ENCODE measurements at places on chromosomes 3 and 15.
A peak's percentile ranks its signal among the peaks of the same experiment; 100 is the strongest.

DNA sequence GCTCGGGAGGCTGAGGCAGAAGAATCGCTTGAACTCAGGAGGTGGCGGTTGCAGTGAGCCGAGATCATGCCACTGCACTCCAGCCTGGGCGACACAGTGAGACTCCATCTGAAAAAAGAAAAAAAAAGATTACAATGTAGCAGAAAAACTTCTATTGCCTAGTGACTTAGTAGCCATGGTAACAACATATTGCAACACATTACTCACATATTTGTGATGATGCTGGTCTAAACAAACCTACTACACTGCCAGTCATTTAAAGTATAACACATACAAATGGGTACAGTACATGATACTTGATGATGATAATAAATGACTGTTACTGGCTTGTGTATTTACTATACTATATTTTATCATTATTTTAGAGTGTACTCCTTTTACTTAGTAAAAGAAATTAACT is 125.6 kb downstream of the PLOD2 start:
- no peak for DNase-seq

- no peak for DNase-seq
Measured at GRCh38 chr3:51392355-51393133, 1.5 kb downstream of the RBM15B start.

DNA sequence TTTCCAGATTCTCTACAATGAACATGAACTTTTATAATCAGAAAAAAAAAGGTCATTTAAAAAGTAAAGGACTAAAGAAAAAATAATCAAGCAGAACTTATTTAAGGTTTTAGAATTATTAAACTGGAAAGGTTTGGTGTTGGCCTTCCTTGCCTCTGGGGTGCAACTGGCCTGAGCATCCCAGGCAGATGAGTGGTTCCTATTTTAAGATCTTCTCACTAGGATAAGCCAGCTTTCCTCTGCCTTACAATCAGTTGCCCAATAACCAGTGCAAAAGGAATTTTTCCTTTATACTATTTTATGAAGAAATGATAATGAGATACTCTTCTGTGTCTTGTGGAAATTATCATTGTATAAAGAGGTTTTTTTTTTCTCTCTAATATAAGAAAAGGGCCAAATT is 56.6 kb downstream of the SEC22A start:
- DNase-seq = no peak

- no peak for DNase-seq
Measured at GRCh38 chr3:24981924-24982323, 446.1 kb upstream of the RARB start.

GRCh38 chr3:11300970-11301369 is 28.8 kb downstream of the ATG7 start:
- no peak for DNase-seq

DNA sequence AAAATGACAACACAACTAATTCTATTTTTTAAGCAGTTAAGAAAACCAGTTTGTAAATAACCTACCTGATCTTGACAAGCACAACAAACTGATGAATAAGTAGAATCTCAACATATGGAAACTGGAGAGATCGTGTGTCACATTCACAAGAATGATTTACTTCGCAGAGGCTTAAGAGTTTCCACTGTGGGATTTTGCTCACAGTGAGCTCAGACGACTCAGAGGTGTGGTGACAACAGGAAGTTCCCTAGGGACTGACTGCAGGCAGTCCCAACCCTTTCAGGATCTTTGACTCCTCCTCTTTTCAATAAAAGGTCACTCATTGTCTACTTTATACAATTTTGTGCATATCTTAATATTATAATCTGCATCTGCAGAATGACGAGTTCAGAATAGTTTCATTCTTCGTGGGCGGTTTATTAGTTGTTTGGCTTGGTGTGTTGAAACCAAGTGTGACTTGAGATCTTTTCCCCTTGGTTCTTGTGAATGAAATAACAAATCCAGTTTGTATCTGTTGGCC is at the start of gene LIPH:
LIPH (minus strand) TSS at position 231 of the 520 bp plus-strand sequence; CDS start at position 114, 117 bp downstream.
- no peak for DNase-seq

DNA sequence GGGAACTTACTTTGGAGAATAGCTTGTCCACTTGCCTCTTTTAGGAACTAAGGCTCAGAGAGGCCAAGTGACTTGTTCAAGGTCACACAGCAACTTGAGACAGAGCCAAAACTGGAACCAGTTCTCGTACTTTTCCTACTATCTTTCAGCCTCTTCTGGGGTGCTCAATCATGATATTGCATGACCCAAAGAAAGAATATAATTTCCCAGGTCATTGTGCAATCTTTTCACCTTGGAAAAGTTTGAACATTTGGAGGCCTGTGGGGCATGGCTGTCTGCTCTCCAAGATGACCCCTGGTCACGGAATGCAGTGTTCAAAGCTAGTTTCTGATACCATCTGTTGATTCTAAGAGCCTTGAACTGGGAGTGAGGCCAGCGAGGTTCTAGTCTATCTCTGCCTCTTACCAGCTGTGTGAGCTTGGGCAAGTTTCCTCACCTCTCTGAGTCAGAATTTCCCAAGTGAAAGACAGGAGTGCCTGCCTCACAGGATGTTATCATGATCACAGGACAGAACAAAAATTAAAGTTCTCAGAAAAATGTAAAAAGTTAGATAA is 89.7 kb downstream of the BDH1 start:
- DNase-seq = no peak

- DNase-seq = no peak
Measured at GRCh38 chr3:28376424-28376823, 27.8 kb upstream of the AZI2 start.

GRCh38 chr15:78050441-78050809 is 27.1 kb downstream of the TBC1D2B start:
- no peak for DNase-seq

GRCh38 chr3:98548544-98548943 is 16.8 kb downstream of the GPR15 start:
- DNase-seq = no peak

GRCh38 chr15:52136442-52136980 is 23.9 kb upstream of the BCL2L10 start:
- no peak for DNase-seq

DNA sequence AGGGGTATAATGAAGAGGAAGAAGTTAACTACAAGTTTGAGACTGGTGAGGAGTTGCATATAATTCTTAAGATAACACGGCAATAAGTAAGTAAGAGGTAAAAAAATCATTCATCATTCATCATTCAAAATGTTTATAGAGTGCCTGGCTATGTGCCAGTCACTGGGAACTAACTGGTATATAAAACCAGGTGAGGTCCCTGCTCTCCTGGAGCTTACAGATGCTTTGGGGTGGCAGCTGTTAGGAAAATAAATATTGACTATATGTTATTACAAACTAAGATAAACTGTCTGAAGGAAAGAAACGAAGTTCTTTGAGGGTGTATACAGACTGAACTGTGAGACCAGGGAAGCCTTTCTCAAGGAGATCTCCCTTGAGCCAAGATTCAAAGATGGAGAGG is 2.9 kb downstream of the CASR start:
- no peak for DNase-seq

DNA sequence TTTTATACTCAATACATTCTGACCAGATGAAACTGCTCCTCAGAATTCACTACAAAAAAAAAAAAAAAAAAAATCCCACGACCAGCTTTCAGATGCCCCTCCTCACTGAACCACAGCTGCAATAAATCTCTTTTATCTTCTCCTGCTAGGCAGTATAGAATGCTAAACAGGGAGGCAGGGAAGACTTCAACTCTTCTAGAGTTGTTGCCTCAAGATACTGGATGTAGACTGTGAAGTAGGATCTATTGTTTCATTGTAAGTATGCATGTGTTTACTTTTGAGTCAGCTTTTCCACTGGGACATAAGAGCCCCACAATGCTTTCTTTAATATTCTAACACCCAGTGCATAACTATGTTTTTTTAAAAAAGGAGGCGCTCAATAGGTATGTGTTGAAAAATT is 401.4 kb downstream of the TBL1XR1 start:
- no peak for DNase-seq

DNA sequence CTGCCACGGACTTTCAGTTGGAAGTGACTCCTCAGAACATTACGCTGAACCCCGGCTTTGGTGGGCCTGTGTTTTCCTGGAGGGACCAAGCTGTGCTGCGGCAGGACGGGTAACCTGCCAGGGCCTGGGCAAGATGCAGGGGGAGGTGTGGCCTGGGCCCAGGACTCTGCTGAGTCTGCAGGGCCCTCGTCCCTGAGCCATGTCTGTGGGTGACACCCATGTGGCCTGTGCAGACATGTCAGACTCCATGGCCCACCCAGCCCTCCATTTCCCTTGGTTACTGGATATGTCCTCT is 4.9 kb upstream of the ITIH3 start:
- no peak for DNase-seq

DNA sequence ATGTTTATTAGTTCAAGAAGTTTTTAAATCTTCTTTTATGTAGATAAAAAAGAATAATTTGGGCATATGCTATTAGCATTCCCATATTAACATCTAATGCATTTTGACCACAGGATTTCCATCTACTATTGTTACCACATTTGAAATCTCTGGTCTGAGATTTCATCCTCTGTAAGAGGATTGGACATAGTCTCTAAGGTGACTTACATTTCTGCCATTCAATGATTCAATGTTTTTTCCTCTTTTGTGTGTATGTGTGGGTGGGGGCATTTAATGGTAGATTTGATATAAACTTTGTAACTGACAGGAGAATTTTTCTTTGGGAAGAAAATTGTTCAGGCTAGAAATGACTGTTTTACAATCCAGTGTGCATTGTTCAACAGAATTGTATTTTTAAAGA is 307.3 kb upstream of the RBMS3 start:
- no peak for DNase-seq

- no peak for DNase-seq
Measured at GRCh38 chr15:45751629-45752028, 116.8 kb downstream of the SQOR start.

- no peak for DNase-seq
Measured at GRCh38 chr3:139119331-139120025, 74.8 kb upstream of the PRR23C start.

GRCh38 chr15:76147906-76148570 is 88.3 kb downstream of the TMEM266 start:
- DNase-seq = peak; percentile 29

DNA sequence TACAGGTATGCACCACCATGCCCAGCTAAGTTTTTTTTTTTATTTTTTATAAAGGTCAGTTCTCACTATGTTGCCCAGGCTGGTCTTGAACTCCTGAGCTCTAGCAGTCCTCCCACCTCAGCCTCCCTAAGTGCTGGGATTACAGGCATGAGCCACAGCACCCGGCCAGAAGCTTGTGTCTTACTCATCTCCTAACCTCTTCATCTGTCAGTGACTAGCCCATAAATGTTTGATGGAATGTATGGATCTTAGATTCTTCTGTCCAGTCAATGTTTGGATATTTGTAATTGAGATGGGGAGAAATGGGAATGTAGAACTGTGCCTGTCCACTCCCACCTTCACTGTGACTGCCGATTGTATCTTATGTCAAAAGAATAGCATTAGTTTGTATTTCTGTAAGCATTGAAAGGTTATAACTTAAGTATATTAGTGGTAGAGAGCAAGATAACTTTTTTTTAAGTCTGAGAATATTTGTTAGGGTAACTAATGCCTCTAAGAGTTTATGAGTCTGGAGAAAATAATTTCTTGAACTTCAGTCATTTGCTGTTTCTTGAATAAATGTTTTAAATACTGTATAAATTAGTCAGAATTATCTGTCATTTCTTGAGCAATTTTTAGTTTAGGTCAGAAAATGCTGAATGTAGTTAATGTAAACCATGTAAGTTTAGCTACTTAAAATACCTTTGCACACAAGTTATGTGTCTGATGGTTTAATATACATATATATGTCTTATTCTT is 215.3 kb upstream of the CGNL1 start:
- DNase-seq = no peak

DNA sequence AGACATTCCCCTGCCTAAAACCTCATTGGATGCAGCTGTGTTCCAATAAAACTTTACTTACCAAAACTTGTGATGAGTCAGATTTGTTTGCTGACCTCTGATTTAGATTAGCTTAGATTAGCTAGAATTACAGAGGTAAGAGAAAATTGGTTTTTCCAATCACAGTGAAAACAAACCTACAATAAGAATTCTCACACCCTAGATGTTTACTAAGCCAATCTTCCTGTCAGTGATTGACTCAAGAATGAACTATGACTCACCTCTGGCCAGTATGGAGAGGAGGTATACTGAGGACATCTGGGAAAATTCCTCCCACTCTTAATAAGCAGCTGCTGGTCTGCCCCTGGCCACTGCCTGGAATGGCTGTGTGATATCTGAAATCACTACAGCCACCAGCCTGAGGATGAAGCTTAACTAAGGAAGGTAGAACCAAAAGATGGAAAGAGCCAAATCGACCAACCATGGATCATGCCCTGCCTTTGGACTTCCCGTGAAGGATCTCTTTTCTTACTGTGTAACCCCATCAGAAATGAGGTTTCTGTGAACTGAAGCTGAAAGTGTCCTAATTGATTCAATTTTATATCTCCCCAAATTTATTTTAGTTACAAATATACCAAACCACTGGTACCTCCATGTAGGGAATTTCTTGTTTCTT is 19.0 kb upstream of the GHSR start:
- no peak for DNase-seq

DNA sequence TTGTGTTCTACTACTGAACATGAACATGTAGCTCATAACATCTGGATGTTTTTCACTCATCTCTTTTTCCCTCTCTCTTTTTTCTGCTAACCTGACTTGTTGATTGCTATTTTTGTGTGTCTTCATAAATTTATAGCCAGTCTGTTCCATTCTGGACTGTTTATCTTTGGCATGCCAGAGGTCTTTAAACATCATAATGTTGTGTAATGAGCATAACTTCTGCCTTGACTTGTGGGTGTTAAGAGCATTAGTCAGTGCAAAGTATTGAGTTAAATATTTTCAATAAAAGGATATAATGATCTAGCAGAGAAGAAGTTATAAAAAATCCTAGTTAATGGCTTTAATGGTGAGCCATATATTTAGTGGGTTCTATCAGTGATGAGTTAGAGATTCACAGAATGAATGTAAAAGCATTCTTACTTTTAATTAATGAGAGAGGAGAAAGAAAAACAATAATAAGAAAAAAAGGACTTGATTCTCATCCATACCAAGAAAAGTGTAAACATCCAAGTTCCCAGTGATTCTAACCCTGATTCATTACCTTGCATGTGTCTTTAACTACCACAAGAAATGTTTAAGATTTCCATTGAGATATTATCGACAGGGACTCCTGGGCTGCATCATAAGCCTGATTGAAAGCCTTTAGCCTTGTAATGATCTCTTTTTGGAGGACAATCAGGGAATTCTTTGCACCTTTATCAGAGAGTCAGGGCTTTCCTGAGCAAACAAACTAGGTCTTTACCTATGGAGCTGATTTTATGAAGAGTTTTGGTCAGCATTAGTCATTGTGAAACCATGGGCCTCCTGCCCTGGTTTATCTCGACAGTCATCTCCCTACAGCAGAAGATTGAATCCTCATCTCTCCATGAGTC is 22.9 kb downstream of the MITF start:
- DNase-seq = no peak

GRCh38 chr15:39752991-39753390 is 29.6 kb downstream of the FSIP1 start:
- DNase-seq = no peak

DNA sequence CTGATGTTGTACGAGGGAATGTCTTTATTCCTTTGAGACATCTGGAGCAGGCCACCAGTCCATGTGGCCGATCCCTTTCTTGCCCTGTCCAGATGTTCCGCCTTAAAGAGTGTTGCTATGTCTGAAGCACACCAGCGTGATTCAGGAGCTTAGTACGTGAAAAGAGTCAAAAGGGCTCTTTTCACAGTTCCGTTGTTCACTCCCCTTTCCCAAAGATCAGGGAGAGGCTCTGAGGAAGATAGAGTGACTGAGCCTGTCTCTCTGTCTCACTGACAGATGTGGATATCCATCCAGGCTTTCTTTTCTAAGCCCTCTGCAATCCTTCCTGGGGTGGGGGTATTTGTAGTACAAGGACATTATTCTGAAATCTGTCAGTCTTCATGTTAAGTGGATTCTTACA is 262.5 kb upstream of the LRTM1 start:
- no peak for DNase-seq

- DNase-seq = no peak
Measured at GRCh38 chr3:152943645-152944044, 108.7 kb downstream of the P2RY1 start.
